Stimulated activated CD8-positive, alpha-beta memory T cell treated with anti-CD3 and anti-CD28 coated beads, Interleukin-15, amount 100 ng/mL, for 48 hours (primary cell): ENCODE measurements at places on chromosomes 12 and 14.
A peak's percentile ranks its signal among the peaks of the same experiment; 100 is the strongest.

GRCh38 chr12:55850893-55851292, 8.2 kb upstream of the MMP19 start:
- DNase-seq = no peak

DNA sequence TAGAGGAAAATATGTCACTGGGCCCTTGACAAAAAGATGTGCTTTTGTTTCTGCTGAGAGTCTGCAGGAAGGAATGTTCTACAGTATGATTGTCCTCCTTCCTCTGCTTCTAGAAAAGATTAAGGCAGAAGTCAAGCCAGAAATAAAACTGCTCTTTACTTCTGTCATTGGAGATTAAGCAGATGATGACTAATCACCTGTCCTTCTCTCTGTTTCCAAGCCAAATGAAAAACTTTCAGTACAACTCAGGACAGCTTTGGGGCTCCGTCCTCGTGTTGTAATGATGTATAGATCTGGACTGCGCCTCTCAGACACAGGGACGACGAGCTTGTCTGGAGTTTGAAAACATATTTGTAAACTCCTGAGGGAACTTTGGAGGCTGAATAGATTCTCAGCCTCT, 159.3 kb downstream of the DYRK2 start:
- no peak for DNase-seq

- DNase-seq = peak; percentile 28
These were observed 45.9 kb downstream of the IFNG start for GRCh38 chr12:68113644-68114043.

DNA sequence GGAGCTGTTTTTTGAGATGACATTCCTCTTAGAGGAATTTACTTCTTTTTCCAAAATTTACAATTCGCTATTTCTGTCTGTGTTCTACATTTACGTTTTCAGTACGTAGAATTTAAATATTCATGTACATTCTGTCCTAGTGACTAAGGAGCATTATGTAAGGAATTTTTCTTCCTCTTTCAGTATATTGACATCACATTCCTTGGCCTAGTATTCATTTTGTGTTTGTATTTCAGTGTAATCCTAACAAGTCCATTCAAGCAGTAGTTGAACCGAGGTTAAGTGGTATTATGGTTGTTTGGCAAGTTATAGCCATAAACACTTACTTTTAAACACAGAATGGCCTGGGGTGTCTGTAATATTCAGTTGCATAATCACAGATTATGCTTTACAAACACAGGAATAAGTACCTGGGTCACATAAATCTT, 465.2 kb downstream of the PCNX1 start:
- no peak for DNase-seq

- DNase-seq = no peak
These were observed 3.2 kb downstream of the SPTLC2 start for GRCh38 chr14:77613201-77613600.

DNA sequence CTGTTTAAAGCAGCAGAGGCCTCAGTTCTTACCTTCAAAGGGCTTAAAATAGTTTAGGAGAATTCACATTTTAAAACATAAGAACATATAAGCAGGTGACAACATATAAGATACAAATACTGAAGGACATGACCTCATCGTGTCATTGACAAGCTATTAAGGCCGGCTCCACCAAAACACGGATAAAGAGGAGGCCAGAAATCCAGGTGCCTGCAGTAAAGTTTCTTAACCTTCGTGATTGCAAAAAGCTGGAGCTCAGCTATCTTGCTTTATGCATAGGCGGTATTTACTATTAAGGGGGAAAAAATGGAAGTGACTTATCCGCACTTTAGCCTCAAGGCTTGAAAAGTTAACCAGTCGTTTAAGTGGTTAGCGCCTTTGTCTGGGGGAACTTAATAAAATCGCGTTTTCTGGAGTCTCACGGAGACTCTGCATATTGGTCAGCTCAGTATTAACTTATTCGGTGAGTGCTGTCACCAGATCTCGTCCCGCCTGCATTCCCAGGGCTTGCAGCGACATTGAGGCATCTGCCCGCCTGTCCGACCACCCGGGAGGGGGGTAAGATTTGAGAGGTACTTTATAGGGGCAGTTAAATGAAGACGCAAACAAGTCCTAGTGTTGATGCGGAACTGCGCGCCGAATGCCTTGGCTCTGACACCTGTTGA, 1.1 kb upstream of the SP1 start:
- DNase-seq = no peak

DNA sequence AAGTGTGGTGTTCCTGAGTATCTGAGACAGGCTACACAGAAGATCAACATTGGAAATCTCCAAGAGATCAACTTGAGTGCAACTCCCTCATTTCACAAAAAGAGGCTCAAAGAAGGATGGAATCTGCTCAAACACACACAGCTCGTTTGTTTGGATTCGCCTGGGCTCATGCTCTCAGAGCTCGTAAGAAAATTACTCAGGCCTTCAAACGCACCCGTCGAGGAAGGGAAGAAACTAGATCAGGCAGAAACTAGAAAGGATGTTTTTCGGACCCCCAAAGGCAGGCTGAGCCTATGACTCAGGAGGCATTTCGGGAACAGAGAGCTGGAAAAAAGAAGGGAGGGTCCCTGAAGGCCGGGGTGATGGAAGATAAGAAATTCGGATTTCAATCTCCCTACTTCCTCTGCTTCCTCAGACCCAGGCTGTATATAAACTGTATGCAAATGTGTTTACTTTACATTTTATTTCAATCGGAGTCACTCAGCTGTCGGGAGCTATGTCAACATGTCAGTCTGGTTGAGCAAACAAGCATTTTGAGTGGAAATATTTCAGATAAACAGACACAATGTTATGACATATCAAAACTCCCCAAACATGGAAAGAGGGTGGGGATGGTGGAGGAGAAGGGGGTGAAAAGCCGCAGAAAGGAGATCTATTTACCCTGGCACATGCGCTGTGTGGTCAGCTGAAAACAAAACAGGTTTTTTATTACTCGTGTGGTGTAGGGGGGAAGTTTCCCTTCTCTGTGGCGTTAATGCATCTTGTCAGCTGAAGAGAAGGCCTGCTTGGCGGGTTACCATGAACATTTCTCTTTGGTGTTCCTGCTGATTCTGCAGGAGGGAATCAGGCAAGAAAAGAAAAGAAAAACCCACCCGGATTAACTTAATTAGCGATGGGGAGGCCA, 129.1 kb upstream of the TBX3 start:
- DNase-seq = no peak

GRCh38 chr12:25034676-25035075, 85.8 kb upstream of the BCAT1 start:
- DNase-seq = no peak

GRCh38 chr12:50085615-50086072, 502 bp downstream of the SMARCD1 start:
- DNase-seq = no peak

DNA sequence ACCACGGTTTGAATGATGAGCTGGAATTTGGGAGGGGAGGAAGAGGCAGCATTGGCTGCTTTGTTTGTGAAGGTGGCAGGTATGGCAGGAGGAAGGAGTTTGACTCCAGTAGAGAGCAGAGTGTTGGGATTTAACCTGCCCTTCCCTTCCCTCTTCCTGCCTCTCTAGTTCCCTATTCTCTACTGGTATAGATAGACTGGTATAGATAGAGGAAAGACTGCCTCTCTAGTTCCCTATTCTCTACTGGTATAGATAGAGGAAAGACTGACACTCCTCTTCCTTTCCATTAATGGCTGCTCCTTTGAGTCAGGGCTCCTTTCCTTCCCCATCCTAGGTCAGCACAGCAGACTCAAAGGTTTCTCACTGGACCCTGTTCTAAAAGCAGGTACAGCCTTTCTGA, 8.4 kb upstream of the SYCP3 start:
- DNase-seq = no peak

GRCh38 chr14:26427097-26427496, 170.7 kb downstream of the NOVA1 start:
- DNase-seq = no peak

- no peak for DNase-seq
These were observed 36.5 kb downstream of the CACNA2D4 start for GRCh38 chr12:1881936-1882335.

- DNase-seq = no peak
These were observed 43.6 kb upstream of the SYT1 start for GRCh38 chr12:78820946-78821345.

- no peak for DNase-seq
These were observed 45.4 kb upstream of the GALNT9 start for GRCh38 chr12:132374612-132375445.

DNA sequence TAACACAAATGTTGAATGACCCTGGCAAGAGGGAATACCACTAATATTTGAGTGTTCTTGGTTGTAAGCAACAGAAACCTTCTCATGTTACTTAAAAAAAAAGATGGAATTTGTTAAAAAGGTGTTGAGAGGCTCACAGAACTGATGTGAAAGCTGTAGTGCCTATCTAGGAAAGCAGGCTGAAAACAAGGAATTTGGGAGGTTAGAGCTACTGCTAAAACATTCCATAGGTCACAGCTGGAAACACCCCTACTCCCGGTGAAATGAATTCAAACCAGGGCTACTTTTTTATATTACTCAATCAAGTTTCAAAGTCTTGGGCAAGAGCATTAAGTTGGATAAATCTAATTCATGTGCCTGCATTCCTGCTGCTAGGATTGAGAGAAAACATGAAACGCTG, 104.1 kb downstream of the SLC35F4 start:
- no peak for DNase-seq

GRCh38 chr12:108805136-108805535, 52.2 kb downstream of the SSH1 start:
- DNase-seq = no peak

GRCh38 chr12:124413401-124413800, 118.5 kb downstream of the RFLNA start:
- DNase-seq = no peak

DNA sequence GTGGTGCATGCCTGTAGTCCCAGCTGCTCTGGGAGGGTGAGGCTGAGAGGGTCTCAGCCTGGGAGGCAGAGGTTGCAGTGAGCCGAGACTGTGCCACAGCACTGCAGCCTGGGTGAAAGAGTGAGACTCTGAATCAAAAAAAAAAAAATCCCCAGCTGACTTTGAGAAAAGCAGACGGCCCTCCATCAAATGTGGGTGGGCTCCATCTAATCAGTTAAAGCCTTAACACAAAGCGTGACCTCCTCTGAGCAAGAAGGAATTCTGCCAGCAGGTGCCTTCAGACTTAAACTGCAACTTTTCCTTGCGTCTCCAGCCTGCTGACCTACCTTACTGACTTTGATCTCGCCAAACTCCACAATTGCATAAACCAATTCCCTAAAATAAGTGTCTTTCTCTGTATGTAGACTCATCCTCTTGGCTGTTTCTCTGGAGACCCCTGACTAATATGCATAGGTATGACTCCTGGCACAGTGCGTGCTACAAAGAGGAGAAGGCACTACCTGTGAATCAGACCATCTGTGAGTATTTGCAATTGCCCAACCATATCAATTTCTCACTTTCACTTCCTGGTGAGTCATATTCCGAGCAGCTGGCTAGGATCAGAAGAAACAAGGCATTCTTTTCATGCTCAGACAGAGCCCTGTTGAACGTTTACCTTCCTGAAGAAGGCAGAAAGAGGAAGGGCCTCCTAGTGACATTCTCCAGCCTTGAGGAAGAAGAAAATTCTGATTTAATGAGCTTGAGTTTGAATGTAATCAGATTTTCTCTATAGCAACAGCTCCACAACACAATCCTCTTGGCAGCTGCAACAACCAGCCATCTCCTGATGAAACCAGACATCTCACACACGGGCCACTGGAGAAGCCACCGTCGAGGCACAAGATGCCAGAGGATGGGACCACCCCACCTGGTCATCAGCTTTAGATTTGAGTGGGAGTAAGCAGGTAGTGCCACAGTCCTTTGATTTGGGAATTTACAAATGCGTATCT, 54.3 kb downstream of the CLMN start:
- peak; percentile 39 for DNase-seq

GRCh38 chr14:25009891-25010290, 40.1 kb downstream of the STXBP6 start:
- no peak for DNase-seq

- no peak for DNase-seq
These were observed 146.0 kb upstream of the C14orf180 start for GRCh38 chr14:104433401-104434213.

DNA sequence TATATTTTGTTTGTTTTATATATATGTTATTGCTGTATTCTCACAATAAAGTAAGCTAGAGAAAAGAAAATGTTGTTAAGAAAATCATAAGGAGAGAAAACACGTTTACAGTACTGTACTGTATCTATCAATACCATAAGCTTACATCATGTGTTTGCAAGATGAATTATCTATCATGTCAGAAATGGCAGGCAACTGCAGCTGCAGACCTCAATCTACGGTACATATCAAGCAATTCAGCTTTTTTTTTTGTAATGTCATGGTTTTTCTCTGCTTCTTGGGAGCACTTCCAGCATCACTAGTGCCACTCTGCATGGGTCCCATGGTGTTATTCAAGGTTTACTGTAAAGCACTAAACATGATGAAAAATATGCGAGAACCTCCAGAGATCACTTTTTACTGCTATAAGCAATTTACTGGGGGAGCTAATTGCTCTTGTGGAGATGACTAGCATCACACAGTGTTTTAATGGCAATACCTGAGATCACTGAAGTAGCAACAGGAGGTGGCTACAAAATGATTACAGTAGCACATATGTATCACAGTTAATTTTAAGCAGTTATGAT, 9.0 kb upstream of the KRT2 start:
- no peak for DNase-seq

DNA sequence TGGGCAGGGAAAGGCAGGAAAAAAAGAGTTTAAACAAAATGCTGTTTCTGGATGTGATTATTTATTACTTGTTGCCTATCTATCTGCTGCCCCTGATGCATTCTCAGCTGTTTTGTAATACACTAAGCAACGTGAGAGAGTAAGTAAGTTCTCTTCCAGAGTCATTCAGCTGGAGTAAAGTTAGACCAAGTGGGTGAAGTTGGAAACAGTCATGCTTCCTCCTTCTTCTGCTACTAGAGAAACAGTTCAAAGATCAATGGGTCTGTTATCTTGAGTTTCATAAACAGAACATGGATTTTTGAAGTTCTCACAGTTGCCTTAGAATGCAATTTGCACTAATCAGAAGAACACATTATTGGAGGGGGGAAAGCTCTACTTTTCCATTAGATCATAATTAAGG, 279.3 kb downstream of the EGLN3 start:
- no peak for DNase-seq

DNA sequence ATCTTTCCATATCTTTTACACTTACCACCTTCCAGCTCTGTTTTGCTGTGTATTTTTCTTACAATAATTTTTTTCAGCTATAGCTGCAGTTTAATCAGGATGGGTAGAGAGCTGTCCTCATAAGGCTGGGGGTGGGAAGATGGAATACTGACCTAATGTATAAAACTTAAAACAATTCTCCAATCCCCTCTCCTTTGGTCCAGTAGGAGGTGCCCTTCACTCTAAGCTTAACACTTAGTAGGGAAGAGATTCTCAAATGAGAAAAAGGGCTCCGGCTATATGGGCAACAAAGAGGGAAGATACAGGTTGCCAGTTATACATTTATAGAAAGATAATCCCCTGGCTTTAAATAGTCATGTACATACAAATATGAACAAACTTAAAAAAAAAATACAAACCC, 2.8 kb downstream of the ORMDL2 start:
- DNase-seq = no peak
